Stimulated activated CD4-positive, alpha-beta T cell treated with anti-CD3 and anti-CD28 coated beads, Interleukin-1b, Interleukin-23, amount 100 ng/mL, for 24 hours (primary cell): ENCODE measurements at places on chromosomes 12 and 14.

DNA sequence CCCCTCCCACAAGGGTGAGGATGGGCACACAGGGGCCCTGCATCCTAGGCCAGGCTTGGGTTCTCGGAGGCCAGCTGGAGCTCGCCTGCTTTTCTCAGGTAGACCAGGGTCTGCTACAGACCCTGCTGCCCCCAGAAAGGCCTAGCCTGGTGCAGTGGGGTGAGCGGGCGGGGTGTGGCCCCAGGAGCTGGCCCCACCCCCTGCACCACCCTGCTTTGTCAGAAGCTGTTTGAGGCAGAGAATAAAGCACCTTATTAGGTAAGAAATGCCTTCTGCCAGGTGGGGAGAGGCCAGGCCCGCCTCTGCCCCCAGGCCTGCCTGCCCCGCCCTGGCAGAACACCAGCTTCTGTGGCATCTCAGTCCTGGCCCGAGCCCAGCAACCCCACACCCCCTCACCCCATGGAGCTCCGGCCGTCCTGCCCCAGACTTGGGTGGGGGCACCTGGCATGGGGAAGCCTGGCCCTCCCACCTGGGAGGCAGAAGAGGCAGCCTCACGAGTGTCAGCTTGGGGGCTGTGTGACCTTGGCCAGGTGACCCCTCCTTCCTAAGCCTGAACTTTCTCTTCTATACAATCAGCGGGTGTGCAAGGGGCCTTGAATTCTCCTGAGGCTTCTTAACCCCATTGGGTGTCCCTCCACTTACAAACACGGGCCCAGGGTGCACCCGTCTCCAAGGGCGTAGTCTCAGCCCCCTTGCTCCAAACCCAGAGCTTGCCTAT, 43.2 kb downstream of the KRT80 start:
- DNase-seq: no peak

GRCh38 chr14:51521764-51522163, 129.9 kb upstream of the FRMD6 start:
- DNase-seq: no peak

- no peak for DNase-seq
These were observed 36.6 kb downstream of the MNAT1 start for GRCh38 chr14:60771117-60771516.

DNA sequence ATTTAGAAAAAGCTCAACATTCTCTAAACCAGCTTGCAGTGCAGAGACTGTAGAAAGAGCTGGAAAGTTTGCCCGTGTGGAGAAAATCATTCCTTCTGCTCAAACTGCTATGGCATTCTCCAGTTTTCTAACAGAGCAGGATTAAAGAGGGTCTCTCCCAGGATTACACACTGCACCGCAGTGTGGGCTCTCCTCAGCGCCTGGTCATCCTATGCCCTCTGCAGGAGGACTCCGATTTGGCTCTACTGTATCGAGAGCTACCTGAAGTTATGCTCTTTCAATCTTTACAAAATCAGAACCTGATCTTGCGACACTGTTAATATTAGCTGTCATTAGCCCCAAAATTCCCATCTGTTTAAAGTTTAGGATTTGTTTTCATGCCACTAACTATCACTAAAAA, 33.0 kb downstream of the BHLHE41 start:
- no peak for DNase-seq

- no peak for DNase-seq
These were observed 195.3 kb upstream of the BCL2L14 start for GRCh38 chr12:11875414-11875935.

DNA sequence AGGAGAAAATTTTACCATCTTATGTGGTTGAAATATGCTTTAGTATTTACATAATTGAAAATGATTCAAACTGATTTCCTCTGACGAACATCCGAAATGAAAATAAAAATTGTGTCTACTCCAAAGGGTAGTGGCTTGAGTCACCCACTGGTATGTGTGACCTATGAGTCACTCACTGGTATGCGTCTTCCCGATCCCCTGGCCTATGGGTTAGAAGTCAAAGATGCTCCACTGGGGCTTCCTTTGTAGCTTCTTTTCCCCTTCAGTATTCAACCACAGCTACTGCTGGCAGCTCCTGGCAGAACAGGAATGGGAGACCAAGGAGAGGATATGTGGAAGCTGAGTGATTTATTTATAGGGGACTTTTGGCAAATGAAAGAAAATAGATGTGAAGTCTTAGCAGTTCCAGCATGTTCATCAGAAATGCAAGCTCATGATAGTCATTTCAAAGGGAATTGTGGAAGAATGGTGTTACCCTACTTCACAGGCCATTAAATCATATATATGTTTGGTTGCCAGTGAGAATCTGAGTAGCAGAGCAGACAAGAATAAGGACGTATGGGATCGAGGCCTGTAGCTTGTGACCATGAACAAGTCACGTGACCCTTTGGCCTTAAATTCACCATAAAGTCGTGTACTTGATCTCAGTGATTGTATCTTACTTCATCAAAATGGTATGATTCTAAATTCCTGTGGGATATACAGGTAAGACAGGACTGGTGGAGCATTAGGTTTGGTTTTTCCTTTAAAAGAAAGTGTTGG, 108.3 kb downstream of the CRADD start:
- DNase-seq: no peak

GRCh38 chr12:23694920-23695319, 254.6 kb downstream of the SOX5 start:
- no peak for DNase-seq

DNA sequence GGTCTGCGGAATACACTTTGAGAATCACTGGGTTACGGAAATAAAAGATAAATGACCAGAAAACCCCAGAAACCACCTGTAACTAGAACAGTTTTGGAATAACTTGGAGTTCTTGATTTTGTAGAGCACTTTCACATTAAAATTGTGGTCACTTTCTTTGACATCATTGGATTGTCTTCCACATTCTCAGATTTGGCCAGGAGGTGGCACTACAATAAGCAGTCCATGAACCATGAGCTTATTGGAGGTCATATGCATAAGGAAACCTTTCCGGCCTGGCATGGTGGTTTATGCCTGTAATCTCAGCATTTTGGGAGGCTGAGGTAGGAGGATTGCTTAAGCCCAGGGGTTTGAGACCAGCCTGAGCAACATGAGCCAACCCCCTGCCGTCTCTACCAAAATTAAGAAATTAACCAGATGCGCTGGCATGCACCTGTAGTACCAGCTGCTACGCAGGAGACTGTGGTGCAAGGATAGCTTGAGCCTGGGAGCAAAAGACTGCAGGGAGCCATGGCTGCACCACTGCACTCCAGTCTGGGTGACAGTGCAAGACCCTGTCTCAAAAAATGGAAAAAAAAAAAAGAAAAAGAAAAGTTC, 107.7 kb upstream of the CAND1 start:
- DNase-seq: peak; percentile 4

GRCh38 chr14:92511453-92512238, 1.9 kb upstream of the RIN3 start:
- DNase-seq: no peak

- DNase-seq: no peak
These were observed 3.7 kb downstream of the PIANP start for GRCh38 chr12:6696690-6697583.

- DNase-seq: no peak
These were observed 55.7 kb downstream of the VRK1 start for GRCh38 chr14:96852823-96853422.

GRCh38 chr12:40241741-40242140, 16.9 kb downstream of the LRRK2 start:
- DNase-seq: no peak

DNA sequence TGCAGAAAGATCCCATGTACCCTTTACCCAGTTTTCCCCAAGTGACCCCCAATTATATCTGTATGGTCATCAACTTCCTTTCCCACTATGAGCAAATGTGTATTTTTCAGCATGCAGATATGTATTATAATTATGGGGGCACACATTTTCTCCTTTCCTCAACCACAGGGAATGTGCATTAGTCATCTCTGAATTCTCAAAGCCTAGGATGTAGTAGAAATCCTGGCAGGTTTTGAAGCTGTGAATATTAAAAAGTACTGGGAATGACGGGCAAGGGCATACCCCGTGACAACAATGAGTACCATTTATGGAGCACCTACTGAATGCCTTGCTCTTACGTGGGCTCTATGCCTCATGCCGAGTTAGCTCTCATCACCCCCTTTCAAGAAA, 71.5 kb downstream of the VWF start:
- no peak for DNase-seq

DNA sequence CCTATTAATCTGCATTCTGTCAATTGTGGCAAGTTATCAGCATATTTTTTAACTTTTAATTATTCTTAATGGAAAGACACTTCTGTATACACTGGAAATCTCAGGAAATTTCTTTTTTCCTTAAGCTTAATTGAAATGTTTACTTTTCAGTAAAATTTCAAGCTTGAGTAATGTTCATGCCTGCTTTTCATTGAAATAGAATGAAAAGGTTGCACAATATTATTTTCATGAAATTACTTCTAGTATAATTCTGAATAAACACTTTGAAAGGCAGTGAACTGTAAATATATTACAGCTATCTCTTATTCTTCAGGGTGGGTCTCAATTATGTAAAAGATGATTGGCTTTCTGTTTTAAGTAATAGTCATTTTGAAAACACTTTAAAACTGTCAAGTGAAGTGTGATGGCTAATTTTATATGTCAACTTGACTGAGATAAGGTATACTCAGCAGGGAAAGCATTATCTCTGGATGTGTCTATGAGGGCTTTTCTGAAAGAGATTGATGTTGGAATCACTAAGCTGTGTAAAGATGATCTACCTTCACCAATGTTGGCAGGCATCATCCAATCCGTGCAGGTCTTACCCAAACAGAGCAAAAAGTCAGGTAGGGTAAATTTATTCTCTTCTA, 29.9 kb downstream of the CLEC2D start:
- DNase-seq: no peak

DNA sequence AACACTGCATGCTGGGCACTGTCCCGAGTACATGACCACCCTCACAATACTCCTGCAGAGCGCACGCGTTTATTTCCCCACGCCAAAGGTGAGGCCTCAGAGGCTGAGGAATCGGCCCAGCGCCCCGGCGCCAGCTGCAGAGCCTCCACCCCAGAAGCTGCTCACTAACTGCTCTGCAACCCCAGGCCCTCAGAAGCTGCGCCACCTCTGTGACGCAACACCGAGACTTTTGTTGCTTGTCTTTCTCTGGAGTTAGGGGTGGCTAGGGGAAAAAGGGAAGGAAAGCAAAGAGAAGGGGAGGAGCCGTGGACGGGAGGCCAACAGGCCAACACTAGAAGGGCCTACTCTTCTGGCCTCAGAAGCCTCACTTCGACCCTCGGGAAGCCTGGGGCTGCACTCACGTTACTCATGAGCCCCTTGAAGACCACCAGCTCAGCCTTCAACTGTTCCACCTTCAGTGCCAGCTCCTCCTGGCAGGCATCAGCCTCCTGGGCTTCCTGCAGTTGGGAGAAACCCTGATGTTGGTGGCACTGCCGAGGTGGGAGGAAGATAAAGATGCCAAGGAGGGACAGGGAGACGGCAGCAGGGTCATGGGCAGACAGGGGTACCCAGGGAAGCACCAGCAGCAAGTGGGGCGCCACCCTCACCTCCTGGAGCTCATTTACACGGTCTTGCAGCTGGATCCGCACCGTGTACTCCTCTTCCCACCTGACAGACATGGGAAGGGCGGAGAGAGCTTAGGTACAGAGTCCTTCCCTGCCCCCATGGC, 5.4 kb downstream of the IFFO1 start:
- no peak for DNase-seq

DNA sequence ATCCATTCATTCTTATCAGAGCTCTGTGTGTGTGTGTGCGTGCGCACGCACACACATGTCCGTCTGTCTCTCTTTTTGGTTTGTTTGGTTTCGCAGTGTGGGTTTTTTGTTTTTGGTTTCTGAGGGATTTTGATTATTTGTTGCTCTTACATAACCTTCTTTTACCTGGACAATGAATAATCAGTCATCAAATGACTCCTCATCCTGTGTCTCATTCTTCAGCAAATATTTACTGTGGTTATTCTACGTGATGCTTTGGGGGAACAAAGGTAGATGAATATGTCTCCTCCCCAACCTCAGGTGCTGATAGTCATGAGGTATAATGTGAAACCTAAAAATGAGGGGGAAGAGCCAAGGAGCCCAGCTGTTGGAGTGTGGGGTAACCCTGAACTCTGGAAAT, 92.4 kb downstream of the SAMD4A start:
- no peak for DNase-seq
